Fibroblast of skin of back (primary cell): ENCODE measurements at places on chromosomes 2 and 18.

DNA sequence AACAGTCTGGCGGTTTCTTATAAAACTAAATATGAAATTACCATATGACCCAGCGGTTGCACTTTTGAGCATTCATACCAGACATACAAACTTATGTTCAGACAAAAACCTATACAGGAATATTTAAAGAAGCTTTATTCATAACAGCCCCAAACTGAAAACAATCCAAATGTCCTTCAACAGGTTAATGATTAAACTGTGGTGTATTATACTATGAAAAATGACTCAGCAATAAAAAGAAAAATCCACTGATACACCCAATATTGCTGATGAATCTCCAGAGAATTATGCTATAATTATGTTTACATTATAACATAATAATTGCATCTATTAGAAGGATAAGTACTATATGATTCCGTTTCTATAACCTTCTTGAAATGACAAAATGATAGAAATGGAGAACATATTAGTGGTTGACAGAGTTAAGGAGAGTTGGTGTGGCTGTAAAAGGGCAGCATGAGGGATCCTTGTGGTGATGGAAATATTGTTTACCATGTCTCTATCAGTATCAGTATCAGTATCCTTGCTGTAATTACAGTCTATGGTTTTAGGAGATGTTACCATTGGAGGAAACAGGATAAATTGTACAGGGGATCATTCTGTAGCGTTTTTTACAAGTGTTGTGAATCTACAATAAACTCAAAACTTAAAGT lies 127.1 kb downstream of the DSC3 start:
- no peak for DNase-seq

DNA sequence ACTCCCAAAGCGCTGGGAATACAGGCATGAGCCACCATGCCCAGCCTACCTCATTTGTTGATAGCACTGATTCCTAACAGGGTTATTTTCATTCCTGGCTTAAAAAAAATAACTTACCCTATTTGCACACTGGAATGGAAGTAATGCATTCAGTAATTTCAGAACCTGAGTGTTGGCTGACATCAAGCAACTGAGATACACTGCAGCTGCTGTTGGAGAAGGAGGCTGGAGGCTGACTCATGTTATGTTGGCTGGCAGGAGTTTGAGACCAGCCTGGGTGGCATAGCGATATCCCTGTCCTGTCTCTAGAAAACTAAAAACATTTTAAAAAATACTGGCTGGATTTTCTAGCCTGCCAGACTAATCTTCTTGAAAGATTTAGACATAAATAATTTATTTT lies 385.1 kb upstream of the MEX3C start:
- DNase-seq, result no peak

DNA sequence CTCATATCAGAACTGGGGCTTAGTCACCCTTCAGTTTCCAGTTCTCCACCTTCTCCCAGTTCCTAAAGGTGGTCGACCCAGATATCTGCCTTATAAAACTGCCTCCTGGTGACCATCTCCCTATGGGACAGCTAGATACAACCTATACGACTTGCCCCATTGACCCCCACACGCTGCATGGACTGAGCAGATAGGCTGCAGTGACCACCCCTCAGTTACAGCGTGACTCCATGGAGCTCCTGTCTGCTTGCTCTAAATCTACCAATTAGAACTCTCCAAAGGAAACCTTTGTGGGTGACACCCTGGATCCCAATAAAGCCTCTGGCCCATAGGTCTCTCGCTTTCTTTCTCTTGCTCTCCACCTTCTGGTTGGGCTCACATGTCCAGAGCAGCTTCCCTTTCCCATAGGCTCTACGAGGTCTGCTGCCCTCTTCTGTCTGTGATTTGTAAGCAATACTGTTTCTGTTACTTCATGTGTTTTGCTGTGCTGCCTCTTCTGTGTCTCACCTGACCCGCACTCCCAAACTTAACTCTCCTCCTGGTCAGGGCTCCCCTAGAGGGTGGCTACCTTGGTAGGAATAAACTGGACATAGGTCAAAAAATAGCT lies 971.3 kb upstream of the FAM98A start:
- DNase-seq, result peak; percentile 0

DNA sequence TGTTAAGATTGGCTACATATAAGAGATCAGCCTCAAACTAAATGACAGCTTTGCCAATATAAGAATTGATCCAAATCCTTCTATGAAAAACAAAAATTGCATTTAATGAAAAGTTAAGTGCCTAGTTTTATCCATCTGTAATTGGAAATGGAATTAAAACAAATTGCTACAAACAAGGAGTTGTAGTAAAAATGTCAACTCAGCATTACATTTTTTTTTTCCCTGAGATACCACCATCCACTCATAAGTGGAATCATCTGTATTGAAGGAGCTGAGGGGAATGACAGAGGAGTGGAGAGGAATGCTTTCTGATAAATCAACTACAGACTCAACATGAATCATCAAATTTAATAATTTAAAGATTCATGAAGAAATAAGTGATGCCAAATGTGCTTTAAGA lies 601.8 kb downstream of the TMEM182 start:
- no peak for DNase-seq

DNA sequence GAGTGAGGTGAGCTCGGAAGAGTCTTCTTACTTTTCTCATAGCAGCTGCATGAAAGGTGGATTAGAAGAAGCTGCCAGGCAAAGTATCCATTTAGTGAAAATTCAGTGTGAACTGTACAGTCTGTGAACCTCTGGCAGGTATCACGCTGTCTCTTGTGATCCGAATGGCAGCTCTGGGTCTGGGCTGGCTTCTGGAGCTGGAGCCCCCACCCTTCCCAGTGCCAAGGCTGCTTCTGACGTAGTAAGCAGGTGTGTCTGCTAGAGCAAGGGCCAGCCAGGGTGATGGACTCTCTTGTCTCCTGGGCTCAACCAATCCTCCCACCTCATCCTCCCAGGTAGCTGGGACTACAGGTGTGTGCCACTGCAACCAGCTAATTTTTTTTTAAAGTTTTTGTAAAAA lies 14.0 kb upstream of the NTSR2 start:
- DNase-seq, result no peak

GRCh38 chr2:237154082-237154638 lies 68.5 kb downstream of the COPS8 start:
- peak; percentile 71 for DNase-seq

- peak; percentile 68 for DNase-seq
Observed at GRCh38 chr2:217930761-217931563, 71.8 kb downstream of the TNS1 start.

DNA sequence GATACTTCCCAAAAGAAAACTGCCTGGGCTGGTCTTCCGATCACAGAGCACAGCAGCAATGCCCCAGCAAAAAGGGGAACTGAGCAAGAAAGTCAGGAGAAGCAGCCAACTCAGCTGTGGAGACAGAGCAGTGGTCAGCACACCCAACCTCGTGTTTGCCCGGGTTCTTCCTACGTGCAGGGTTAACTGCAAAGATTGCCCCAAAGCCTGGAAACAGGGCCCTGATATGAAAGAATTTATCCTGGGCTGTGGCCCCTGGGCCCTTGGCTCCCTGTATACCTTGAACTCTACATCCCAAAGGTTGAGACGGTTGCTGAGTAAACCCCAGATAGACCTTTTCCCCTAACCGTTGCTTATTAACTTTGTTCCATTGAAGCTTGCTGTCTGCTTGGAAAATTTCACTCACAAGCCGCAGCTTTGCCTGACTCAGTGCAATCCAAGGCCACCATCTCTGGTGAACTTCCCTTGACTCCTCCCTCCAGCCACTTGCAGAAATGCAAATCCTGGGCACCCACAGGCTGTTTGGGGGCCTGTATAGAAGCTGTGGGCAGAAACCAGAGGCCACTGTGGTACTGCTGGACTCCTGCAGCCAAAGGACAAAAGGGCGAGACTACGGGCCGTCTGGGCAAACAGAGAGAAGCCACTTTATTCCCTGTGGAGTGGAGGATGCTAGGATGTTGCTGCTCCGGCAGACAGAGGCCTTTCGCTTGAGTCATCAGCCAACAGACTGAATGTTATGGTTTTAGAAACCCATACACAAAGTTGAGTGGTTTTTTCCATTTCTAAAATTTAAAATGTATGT lies 18.2 kb downstream of the NRP2 start:
- peak; percentile 94 for DNase-seq

GRCh38 chr2:159807183-159808031 lies 9.4 kb upstream of the CD302 start:
- peak; percentile 67 for DNase-seq

DNA sequence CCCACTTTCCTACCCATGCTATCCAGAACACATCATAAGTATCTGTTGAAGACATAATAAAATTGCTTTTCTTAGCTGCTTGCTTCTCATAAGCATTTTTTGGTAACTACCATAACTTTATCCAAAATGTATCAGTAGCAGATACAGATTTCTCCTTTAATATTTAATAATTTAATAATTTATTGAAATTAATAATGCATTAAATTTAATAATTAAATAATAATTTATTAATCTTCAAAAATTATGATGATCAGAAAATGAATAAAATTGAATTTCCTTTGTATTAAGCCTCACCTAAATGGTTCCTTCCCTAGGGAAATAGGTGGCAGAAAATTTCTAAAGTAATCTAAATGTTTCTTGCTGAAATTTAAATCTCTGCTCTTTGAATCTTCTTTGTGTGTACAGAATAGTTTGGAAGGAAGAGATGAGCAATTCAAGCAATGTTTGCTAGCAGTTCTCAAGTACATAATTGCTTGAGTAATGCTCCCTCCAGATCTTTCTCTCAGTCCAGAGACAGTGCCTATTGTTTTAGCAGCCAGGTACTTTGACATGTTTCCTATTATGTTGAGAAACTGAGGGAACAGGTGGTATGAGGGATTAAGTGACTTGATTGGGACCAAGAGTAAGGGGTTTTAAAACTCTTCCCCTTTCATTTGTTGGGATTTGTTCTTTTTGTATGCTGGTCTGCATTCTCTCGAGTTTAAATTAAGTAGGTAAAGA lies 123.1 kb upstream of the CYP26B1 start:
- no peak for DNase-seq

DNA sequence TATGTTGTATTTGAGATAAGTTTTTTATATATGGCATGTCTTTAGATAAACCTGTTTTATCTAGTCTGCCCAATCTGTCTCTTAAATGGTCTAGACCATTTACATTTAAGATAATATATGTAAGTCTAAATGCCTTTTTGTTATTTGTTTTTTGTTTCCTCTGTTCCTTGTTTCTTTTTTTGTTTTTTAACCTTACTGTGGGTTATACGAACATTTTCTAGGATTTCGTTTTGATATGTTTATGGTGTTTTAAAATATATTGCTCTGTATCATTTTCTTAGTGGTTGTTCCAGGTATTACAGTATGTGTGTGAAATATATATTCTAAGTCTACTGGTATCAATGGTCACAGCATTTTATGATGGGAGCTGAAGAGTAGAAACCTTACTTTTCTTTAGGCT lies 13.3 kb downstream of the BCL2L11 start:
- no peak for DNase-seq

DNA sequence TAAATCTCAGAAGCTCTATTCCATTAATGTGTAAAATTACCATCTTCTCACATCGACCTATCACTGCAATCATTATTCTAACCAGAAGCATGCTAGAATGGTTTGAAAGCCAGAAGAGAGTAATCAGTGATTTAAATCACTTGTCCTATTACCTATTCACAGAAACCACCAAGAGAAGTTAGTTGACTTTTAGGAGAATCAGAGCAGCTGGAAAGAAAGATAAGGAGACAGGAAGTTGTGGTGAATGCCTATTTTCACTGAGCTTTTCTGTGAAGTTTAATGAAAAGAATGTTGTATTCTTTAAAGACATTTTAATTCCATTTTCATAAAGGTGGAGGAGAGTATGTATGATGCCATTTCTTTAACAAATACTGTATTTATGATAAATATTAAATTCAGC lies 352.6 kb upstream of the CRIM1 start:
- no peak for DNase-seq

- no peak for DNase-seq
Observed at GRCh38 chr2:101089419-101089818, 61.8 kb downstream of the TBC1D8 start.

- DNase-seq, result peak; percentile 53
Observed at GRCh38 chr18:55380589-55380988, 207.4 kb downstream of the TCF4 start.

- no peak for DNase-seq
Observed at GRCh38 chr18:56647951-56648893, 2.9 kb upstream of the WDR7 start.

- no peak for DNase-seq
Observed at GRCh38 chr2:129379411-129379810, 600.1 kb upstream of the RAB6C start.

GRCh38 chr2:104378853-104379374 lies 475.0 kb upstream of the POU3F3 start:
- peak; percentile 84 for DNase-seq

GRCh38 chr2:43515807-43516497 lies 79.9 kb downstream of the THADA start:
- no peak for DNase-seq

DNA sequence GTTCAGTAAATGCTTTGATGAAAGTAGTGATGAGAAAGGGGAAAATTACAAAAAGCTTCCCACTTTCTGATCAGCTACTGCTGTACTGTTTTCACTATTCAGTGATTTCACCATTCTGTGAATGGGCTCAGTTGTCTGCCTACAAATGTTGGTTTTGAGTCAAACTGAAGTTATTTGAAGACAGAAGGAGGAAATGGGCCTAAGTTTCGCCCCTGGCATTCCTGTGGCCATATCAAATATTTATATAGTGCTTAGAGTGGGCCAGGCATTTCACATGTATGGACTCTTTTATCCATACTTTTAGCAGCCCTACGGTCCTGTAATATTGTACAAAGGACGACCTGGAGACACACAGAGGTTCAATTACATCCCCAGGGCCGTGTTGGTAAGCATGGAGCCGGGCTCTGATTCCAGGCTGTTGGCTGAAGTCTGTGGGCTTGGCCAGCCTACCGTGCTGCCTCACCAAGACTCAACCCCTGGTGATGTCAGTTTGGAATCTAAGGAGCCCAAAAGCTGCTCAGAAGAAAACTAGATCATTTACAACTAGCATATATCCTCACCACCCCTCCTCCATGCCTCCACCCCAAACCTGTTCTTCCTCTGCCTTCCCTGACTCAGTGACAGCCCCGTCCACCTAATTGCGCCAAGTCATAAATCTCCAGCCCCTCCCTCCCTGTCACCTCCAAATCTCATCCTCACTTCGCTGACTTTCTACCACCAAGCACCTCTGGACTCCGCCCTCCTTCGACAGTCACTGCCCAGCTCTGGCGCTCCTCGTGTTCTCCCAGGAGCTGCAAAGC lies 10.1 kb upstream of the GRHL1 start:
- peak; percentile 84 for DNase-seq

GRCh38 chr2:164913011-164913410 lies 42.3 kb downstream of the SLC38A11 start:
- DNase-seq, result no peak

DNA sequence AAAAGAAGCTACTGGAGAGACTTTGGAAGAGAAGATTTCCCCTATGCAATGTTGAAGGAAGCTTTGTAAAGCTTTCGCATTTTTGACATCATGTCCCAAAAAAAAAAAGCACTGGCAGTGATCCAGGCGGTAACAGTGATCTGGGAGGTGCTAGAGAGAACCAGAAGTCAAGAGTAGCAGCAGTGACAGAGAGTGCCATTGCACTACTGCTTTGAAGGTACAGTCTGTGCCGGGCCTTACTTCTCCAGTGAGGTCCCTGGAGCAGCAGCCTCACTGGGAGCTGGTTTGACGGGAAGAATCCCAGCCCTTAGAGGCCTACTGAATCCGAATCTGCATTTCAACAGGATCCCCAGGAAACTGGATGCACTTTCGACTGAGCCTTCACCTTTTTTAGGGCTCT lies 50.9 kb upstream of the ATL2 start:
- no peak for DNase-seq
